Stimulated activated CD4-positive, alpha-beta T cell treated with anti-CD3 and anti-CD28 coated beads, Interleukin-4, amount 100 ng/mL, for 4 hours (primary cell): ENCODE measurements at places on chromosomes 13 and 19.

DNA sequence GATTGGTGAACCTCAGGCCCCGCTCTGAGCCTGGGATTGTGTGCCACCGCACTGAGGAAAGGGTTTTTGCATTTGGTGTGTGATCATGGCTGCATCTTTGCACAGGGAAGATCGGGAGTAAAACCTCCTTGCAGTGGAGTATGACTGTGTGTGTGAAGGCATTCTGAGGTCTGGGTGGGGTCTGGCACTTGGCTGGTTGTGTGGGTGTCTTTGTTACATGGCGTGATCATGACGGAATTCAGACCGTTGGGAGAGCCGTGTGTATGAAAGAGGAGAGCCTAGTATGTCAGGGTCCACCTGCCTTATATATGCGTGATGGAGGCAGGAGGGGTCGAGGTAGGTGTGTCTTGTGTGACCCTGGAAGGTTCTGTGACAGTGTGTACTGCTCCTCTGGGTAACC lies 740 bp upstream of the BEST2 start:
- DNase-seq: no peak

GRCh38 chr19:10105509-10106099 lies 558 bp upstream of the PPAN start:
- DNase-seq: peak; percentile 93

GRCh38 chr13:85148009-85148408 lies 651.2 kb downstream of the SLITRK6 start:
- no peak for DNase-seq

DNA sequence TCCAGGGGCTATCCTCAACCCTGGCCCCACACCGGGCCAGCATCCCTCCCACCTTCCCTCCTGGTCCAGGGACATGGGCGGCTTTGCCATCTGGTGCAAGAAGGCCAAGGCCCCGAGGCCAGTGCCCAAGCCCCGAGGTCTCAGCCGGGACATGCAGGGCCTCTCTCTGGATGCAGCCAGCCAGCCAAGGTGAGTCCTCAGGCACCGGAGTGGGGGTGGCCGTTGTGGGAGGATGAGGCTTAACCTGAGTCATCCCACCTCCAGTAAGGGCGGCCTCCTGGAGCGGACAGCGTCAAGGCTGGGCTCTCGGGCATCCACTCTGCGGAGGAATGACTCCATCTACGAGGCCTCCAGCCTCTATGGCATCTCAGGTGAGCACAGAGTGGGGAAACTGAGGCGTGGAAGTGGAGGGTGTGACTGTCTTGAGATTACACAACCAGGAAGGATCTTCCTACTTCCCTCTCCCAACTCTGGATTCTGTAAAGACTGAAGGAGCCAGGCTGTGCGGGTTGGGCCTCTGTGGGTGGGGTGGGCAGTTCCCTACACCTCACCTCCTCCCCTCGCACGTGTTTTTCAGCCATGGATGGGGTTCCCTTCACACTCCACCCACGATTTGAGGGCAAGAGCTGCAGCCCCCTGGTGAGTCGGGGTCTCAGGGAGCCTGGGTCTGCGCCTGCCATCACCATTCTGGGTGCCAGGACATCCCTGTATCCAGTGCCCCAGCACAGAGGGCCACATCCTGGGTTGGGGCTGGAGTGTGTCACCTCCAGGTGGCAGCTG lies 3.8 kb downstream of the MVB12A start:
- no peak for DNase-seq

DNA sequence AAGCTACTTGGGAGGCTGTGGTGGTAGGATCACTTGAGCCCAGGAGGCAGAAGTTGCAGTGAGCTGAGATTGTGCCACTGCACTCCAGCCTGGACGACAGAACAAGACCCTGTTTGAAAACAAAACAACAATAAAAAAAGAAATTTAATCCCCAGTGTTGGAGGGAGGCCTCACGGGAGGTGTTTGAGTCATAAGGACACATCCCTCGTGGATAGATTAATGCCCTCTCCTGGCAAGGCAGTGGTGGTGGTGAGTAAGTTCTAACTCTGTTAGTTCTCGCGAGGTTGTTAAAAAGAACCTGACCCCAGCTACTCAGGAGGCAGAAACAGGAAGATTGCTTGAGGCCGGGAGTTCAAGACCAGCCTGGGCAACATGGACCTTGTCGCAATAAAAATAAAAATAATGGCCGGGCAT lies 27.6 kb upstream of the SIN3B start:
- no peak for DNase-seq

DNA sequence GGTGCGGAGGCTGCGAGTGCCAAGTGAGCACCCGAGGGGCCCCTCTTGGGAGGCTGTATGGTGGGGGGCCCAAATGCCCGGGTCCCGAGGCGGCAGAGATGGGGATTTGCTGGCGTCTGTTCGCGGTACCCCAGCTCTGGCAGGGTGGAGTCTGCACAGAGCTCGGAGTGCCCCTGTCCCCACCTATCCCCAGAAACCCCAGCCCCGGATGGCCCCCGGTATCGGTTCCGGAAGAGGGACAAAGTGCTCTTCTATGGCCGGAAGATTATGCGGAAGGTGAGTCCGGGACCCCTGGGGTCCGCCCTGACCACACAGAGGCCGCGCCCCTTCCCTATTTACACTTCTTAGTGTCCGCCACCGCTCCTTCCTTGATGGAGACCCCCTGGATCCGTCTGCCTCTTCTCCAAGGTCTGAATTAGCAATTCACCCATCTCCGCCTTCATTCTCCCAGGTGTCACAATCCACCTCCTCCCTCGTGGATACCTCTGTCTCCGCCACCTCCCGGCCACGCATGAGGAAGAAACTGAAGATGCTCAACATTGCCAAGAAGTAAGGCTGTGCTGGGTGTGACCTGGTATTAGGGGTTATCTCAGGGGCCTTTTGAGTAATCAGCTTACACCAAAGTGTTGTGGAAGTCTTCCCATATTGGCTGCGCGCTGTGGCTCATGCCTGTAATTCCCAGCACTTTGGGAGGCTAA lies 630 bp downstream of the PNPLA6 start:
- DNase-seq: no peak

- DNase-seq: no peak
These were observed 174.5 kb downstream of the KCTD12 start for GRCh38 chr13:76711550-76712182.

- no peak for DNase-seq
These were observed 325.2 kb upstream of the SLITRK1 start for GRCh38 chr13:84207509-84207908.

DNA sequence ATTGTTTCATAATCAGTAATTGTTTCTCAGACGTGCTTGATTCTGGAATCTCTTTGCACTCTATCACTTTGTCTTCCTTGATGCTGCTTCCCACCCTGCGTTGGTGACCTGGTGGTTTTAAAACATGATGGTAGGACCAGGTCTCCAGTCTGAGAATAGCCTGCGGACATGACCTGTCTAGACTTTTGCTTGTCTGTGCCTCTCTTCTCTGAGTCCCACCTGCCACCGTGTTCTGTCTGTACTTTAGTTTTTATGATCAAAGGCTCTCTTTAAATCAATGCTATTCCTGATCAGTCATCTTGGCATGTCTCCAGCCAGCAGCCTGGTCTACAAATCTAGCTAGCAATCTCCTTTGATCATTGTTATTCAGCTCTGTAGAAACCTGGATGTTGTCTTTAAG lies 933.9 kb downstream of the DIAPH3 start:
- DNase-seq: no peak

- DNase-seq: no peak
These were observed 36.4 kb downstream of the SOX1 start for GRCh38 chr13:112103260-112103838.

DNA sequence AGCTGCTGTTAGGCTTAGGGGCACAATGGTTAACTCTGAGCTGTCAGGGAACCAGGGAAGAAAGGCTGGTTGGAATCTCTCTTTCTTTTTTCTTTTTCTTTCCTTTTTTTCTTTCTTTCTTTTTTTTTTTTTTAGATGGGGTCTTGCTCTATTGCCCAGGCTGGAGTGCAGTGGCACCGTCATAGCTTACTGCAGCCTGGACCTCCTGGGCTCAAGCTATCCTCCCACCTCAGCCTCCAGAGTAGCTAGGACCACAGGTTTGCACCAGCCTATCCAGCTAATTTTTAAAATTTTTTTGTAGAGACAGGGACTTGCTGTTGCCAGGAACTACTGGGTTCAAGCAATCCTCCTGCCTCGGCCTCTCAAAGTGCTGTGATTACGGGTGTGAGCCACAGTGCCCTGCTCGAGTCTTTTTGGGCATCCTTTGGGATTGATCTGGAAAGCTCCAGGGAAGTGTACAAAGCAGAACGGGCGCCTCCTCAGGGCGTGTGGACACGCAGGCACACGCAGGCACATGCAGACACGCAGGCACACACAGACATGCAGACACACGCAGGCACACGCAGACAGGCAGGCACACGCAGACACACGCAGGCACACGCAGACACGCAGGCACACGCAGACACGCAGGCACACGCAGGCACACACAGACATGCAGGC lies 99.2 kb downstream of the GADD45B start:
- DNase-seq: no peak

DNA sequence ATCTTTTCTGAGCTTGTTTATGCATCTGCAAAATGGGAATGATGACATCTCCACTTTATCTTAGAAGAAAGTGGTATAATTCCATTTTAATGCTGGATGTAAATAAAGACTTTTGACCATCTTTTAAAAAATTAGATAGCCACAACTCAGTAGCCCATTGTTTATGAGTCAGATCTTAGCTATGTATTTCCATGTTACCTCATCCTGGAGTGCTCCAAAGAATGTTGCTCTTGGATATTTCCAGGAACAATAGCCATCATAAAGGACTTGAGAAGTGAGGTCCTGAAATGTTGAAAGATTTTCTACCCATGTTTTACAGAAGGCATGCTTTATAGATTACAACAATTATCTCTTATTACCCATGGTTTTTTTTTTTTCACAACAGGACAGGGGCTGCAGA lies 229.3 kb upstream of the EDNRB start:
- DNase-seq: no peak
